Neural progenitor cell (in vitro differentiated cells): ENCODE measurements at places on chromosomes 12 and 14. TPM values are rescaled to one million over a fixed set of nuclear protein-coding genes. Genes with fewer than 3 reads are reported as not detected.

- DNase-seq, result no peak
Observed at GRCh38 chr12:19925841-19926240, 442.5 kb upstream of the PDE3A start.

SIX6 gene
- total RNA-seq, result 1.4 and 1.7 TPM in 2 replicates

EEF1AKMT3 gene
- 2.1 and 4.8 TPM in 2 replicates for total RNA-seq

DNA sequence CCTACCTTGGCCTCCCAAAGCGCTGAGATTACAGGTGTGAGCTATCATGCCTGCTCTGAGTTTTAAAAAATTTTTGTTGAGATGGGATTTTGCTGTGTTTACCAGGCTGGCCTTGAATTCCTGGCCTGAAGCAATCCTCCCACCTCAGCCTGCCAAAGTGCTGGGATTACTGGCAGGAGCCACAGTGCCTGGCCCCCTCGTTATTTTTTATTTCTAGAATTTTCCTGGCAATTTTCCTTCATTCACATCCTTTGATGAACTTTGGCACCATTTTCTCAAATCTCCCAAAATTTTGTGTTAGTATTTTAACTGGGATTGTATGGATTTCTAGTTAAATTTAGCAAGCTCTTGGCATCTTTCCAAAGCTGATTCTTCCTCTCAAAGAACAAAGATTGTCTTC is 24.6 kb upstream of the SCARB1 start:
- DNase-seq, result no peak

OR6C4 gene
- total RNA-seq, result not detected in 2 replicates

GALNT16 gene
- 3.5 and 7.0 TPM in 2 replicates for total RNA-seq

- no peak for DNase-seq
Observed at GRCh38 chr14:88351966-88352691, 29.1 kb upstream of the KCNK10 start.

SYNDIG1L gene
- total RNA-seq, result 0.40 TPM in 1 of 2 replicates, not detected in the other

- DNase-seq, result no peak
Observed at GRCh38 chr14:61973981-61974380, 211.8 kb downstream of the SNAPC1 start.

- no peak for DNase-seq
Observed at GRCh38 chr12:3670083-3670620, 82.8 kb downstream of the CRACR2A start.
